ENCODE measurements at places on chromosomes 7 and 10. TPM values are rescaled to one million over a fixed set of nuclear protein-coding genes. Genes with fewer than 3 reads are reported as not detected.

DNA sequence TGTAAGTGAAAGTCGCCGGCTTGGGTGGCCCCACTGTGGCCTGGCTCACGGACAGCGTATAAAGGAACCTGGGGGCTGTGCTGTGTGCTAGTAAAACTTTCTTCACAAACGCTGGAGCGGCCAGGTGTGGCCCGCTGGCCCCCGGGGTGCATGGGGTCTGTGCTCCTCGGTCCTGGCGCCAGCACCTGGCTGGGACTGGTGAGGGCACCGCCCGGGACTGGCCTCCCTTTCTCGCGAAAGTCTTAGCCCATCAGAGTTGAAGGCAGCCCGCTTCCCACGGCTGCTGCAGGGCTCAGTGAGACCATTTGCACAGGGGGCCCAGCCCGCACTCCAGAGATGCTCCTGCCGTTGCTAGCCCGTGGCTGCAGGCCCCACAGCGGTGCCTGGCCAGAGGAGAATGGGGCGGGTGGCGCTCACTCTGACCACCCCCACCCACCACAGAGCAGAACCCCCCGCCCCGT, 5.8 kb downstream of the PWWP2B start:
- H3K36me3 ChIP-seq, result no peaks in the 10 kb centered on the region
- H3K27ac ChIP-seq, result no peak overlapping the region
- H3K4me3 ChIP-seq, result no peak overlapping the region
- H3K4me1 ChIP-seq, result peaks cover 5% of the 10 kb centered on the region
- H3K27me3 ChIP-seq, result no peaks in the 10 kb centered on the region

- peaks cover 28% of the 10 kb centered on the region for H3K4me1 ChIP-seq
- no peak for DNase-seq
- H3K27ac ChIP-seq, result peak overlapping the region; percentile 0
- H3K27me3 ChIP-seq, result peaks cover 4% of the 10 kb centered on the region
- no peaks in the 10 kb centered on the region for H3K36me3 ChIP-seq
These were observed 7.6 kb upstream of the ADAMTS14 start for GRCh38 chr10:70664702-70665195.

The PRLHR gene
- total RNA-seq, result not detected

DNA sequence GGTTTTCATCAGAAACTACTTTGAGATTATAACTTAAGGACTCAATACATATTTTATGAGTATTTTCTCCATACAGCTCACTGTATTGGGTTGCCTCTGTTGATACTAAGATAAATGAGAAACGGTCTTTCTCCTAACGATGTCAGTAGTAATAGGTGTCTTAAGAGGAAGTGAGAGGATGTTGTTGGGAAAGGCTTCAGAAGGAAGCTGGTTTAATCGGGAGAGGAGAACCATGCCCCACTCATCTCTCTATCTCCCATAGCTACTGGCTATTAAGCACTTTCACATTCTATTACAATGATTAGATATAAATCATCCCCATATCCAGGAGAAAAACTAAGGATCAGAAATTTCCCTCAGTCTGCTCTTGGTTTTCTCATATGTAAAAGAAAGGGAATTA, 2.0 kb downstream of the CLEC5A start:
- H3K27ac ChIP-seq, result no peak overlapping the region
- H3K36me3 ChIP-seq, result peaks cover 7% of the 10 kb centered on the region
- H3K4me3 ChIP-seq, result no peak overlapping the region
- DNase-seq, result no peak

DNA sequence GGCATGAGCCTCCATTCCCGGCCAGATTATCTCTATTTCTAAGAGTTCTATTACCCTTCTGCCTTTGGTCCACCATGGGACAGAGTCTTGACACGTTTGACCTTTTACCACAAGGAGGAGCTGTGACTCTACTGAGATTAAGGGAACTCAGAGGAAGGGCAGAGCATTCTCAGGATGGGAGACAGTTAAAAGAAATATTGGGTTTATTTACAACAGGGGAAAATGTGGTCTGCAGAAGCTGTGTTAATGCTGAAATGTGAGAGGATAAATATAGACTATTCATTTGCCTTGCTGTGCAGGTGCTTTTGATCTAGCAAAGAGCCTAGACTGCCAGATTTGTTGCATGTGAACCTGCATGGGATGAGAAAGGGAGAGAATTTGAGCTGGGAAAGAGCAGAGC, 45.8 kb upstream of the PRSS58 start:
- no peak for DNase-seq
- no peak overlapping the region for H3K4me3 ChIP-seq
- peaks cover 2% of the 10 kb centered on the region for H3K27me3 ChIP-seq
- no peaks in the 10 kb centered on the region for H3K4me1 ChIP-seq
- H3K36me3 ChIP-seq, result no peaks in the 10 kb centered on the region
